Activated CD8-positive, alpha-beta memory T cell treated with anti-CD3 and anti-CD28 coated beads for 4 hours (primary cell): ENCODE measurements at places on chromosomes 4 and X.

DNA sequence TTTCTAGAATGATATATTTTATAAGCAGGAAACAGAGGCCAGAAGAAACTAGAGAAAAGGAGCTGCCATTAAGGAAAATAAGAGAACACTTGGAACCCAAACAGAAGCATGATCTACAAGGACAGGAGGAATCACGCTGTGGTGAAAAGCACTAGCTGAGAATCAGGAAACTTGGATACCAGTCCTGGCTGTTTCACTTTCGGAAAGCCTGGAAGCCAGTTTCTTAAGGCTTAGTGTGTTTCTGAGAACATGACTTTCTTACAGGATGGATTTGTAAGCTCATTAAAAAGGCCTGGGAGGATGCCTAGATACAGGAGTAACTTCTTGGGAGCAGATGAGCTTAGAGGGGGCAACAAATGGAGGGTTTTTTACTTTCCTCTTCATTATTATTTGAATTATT, 36.9 kb downstream of the TLL1 start:
- DNase-seq: no peak

DNA sequence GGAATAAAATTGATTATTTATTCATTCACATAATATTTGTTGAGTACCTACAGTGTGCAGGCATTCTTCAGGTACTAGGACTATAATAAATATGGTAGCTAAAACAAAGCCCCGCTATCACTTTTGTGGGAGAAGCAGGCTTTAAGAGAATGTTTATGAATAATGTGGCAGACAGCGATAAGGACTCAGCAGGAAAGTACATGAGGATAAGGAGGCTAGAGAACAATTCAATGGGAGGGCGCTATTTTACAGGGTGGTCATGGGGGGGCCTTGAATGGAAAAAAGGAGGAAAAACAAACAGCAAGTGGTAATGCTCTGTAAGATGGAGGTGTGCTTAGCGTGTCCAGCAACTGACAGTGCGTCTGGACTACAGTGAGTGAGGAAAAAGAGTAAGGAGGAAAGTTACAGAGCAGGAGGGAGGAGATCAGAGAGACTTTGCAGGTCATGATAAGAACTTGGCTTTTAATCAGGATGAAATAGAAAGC, 264.2 kb upstream of the ETNPPL start:
- no peak for DNase-seq

- no peak for DNase-seq
Measured at GRCh38 chr4:122873821-122874593, 47.4 kb downstream of the FGF2 start.

- no peak for DNase-seq
Measured at GRCh38 chr4:67292636-67293035, 252.7 kb downstream of the CENPC start.

GRCh38 chr4:89492581-89493071, 185.0 kb upstream of the GPRIN3 start:
- no peak for DNase-seq

- no peak for DNase-seq
Measured at GRCh38 chrX:19121898-19122640, at the start of gene ADGRG2. Gene ADGRG2 (minus strand): TSS chrX:19122468. CDS start chrX:19068834, 53,634 bp downstream.

- no peak for DNase-seq
Measured at GRCh38 chrX:11050013-11050412, 61.1 kb upstream of the HCCS start.
